Activated naive CD8-positive, alpha-beta T cell treated with anti-CD3 and anti-CD28 coated beads for 36 hours (primary cell): ENCODE measurements at places on chromosomes 5 and 9.

GRCh38 chr9:132945186-132946130 is 1.0 kb upstream of the TSC1 start:
- DNase-seq: no peak
- peaks cover 2% of the 10 kb centered on the region for H3K36me3 ChIP-seq
- peaks cover 24% of the 10 kb centered on the region for H3K4me1 ChIP-seq

GRCh38 chr5:141095263-141095641 is 837 bp downstream of the PCDHB2 start:
- peaks cover 60% of the 10 kb centered on the region for H3K27me3 ChIP-seq
- no peak overlapping the region for H3K4me3 ChIP-seq
- H3K36me3 ChIP-seq: peaks cover 10% of the 10 kb centered on the region
- H3K4me1 ChIP-seq: no peaks in the 10 kb centered on the region

DNA sequence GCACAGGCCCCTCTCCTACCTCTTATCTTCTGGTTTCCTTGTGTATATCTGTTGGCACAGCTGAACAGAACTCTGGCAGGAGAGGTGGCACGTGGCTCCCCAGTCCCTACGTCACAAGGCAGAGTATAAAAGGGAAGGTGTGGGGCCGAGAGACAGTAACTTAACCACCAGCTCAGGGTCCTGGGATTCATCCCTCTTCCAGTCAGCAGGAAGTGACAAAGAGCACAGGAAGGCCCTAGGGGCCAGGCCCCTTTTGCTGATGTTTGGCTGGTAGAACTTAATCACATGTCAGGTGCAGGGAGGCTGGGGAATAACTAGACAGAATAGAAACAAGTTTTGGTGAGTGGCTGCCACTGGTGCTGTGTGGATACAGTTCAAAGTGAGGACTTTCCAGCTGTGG is 4.5 kb upstream of the ICE1 start:
- no peak overlapping the region for H3K27ac ChIP-seq
- peaks cover 18% of the 10 kb centered on the region for H3K4me1 ChIP-seq
- no peak overlapping the region for H3K4me3 ChIP-seq
- no peak for DNase-seq

- H3K36me3 ChIP-seq: no peaks in the 10 kb centered on the region
- H3K4me3 ChIP-seq: no peak overlapping the region
- H3K27ac ChIP-seq: no peak overlapping the region
- peaks cover 5% of the 10 kb centered on the region for H3K27me3 ChIP-seq
Observed at GRCh38 chr5:180194410-180195345, 14.3 kb downstream of the RASGEF1C start.

- H3K27ac ChIP-seq: no peak overlapping the region
- H3K4me1 ChIP-seq: no peaks in the 10 kb centered on the region
- DNase-seq: no peak
- H3K27me3 ChIP-seq: peaks cover 3% of the 10 kb centered on the region
- no peaks in the 10 kb centered on the region for H3K36me3 ChIP-seq
- no peak overlapping the region for H3K4me3 ChIP-seq
Observed at GRCh38 chr5:133662578-133662977, 50.2 kb upstream of the FSTL4 start.

GRCh38 chr5:97193355-97193688 is 10.3 kb upstream of the RIOK2 start:
- no peaks in the 10 kb centered on the region for H3K27me3 ChIP-seq
- no peak overlapping the region for H3K27ac ChIP-seq
- DNase-seq: no peak

DNA sequence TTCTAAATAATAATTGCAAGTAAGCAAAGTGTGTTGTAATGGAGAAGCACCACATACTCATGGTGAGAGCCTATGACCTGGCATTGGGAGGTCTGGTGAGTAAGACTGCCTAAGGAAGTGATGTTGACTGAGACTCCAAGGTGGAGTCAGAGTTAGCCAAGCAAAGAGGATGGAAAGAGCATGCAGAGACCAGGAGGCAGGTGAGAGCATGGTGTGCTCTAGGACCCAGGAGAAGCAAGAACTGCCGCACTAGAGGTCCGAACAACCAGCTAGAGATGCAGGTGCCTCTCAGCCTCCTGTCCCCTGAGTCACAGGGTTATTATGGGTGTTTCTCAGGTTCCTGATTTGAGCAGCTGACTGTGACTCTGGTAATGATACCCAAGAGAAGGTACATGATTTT is 27.3 kb downstream of the ANP32B start:
- no peak overlapping the region for H3K4me3 ChIP-seq
- DNase-seq: no peak
- peaks cover 56% of the 10 kb centered on the region for H3K36me3 ChIP-seq
- no peaks in the 10 kb centered on the region for H3K27me3 ChIP-seq
- peak overlapping the region; percentile 56 for H3K27ac ChIP-seq

GRCh38 chr5:79508354-79508753 is 5.6 kb downstream of the HOMER1 start:
- peaks cover 26% of the 10 kb centered on the region for H3K27me3 ChIP-seq
- peaks cover 39% of the 10 kb centered on the region for H3K4me1 ChIP-seq
- no peak overlapping the region for H3K4me3 ChIP-seq
- no peak for DNase-seq
- H3K27ac ChIP-seq: no peak overlapping the region

- no peak overlapping the region for H3K4me3 ChIP-seq
- H3K36me3 ChIP-seq: peaks cover 2% of the 10 kb centered on the region
- no peak overlapping the region for H3K27ac ChIP-seq
- peaks cover 2% of the 10 kb centered on the region for H3K27me3 ChIP-seq
- no peak for DNase-seq
Observed at GRCh38 chr9:88256216-88256615, 117.9 kb upstream of the SPATA31C2 start.

DNA sequence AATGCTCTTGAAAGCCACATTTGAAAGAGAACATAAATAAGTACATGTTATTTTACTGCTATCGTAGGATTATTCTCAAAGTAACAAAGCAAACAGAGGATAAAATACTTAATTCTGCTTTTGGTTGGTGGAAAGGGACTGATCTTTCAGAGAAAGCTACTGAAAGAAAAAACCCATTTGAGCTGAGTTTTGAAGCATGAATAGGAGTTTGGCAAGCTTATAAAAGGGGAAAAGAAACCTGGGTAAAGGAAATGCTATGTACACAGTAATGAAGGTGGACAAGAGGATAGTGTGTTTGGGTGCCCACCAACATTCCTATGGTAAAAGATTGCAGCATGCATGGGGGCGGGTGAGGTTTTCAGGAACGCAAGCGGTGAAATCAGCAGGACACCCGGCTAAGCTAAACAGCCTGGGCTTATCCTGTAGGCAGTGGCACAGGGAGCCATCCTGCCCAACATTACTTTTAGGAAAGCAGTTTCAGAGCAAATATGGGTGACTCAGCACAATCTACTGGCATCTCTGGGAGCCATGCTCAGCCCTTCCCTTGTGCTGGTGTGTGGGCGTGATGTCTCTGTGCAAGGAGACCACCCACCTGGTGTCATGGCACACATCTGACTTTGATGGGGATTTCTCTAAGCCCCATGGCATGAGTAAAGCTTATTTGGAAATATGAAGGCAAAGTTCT is 673.9 kb upstream of the KLF4 start:
- H3K27ac ChIP-seq: no peak overlapping the region
- H3K27me3 ChIP-seq: peaks cover 3% of the 10 kb centered on the region
- no peak overlapping the region for H3K4me3 ChIP-seq
- no peaks in the 10 kb centered on the region for H3K4me1 ChIP-seq
- peaks cover 1% of the 10 kb centered on the region for H3K36me3 ChIP-seq
- no peak for DNase-seq

DNA sequence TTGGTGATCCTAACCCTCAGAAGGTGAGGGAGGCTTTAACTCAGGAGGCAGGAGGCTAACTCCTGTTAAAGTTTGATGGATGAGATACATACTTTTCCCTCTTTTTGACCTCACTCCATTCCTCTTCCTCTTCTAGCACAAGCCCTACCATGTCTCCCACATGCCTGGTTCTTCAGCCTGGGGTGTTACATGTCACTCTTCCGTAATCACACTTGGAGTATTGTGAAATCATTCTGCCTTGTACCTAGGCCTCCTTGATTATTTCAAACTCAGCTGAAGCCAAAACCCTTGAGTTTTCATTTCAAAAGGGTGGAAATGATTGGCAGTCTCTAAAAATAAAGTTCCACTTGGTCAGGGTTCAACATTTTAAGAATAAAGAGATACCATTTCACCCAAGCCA is 1.8 kb downstream of the PLAC8L1 start:
- H3K27ac ChIP-seq: no peak overlapping the region
- H3K27me3 ChIP-seq: no peaks in the 10 kb centered on the region
- no peak overlapping the region for H3K4me3 ChIP-seq
- peaks cover 13% of the 10 kb centered on the region for H3K36me3 ChIP-seq
- H3K4me1 ChIP-seq: no peaks in the 10 kb centered on the region
